Iris pigment epithelial cell (primary cell): ENCODE measurements at places on chromosomes 5 and 9.

- no peak for DNase-seq
Observed at GRCh38 chr5:57128325-57128724, 45.5 kb upstream of the GPBP1 start.

DNA sequence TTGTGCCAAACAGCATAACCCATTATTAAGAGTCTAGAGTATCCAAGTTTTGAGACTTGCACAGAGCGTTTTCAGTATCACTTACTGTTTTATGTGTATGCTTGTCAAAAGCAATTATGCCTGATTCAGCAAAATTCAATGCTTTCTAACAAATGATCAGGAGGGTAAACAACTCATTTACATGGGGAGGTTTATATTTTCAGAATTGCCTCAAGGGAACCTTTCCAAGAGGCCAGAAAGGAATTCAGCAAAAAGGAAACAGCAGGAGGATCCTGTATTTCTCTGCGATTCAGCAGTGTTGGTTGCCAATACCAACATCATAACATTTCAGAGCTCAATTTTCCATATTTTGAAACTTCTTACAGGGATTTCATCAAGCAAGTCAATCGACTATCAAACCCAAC, 69.3 kb upstream of the DAB2 start:
- peak; percentile 55 for DNase-seq

GRCh38 chr9:76004526-76004925, 114.1 kb downstream of the PCSK5 start:
- no peak for DNase-seq

DNA sequence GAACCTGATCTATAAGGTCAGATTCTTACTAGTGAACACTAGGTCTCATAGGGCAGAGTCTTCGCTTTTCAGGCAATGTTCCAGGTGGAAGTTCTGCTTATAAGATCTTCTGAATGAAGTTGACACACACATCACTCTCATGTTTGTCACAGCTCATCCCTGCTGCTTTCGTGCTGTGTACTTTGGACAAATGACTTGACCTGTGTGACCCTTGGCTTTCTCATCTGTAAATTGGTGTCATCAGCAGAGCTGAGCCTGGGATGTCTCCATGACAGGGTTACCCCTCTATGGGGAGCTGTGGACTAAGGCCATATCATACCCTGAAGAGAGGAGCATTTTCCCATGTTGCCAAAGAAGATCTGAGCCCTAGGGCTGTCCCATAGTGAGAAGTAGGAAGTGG, 2.8 kb downstream of the DELE1 start:
- no peak for DNase-seq

- no peak for DNase-seq
Observed at GRCh38 chr5:31771500-31771899, 132.6 kb downstream of the PDZD2 start.

- no peak for DNase-seq
Observed at GRCh38 chr5:172115541-172115982, 72.5 kb downstream of the STK10 start.

GRCh38 chr5:39270225-39270848, 51.0 kb upstream of the FYB1 start:
- no peak for DNase-seq

GRCh38 chr9:109549386-109549785, 51.3 kb upstream of the PTPN3 start:
- DNase-seq, result no peak

DNA sequence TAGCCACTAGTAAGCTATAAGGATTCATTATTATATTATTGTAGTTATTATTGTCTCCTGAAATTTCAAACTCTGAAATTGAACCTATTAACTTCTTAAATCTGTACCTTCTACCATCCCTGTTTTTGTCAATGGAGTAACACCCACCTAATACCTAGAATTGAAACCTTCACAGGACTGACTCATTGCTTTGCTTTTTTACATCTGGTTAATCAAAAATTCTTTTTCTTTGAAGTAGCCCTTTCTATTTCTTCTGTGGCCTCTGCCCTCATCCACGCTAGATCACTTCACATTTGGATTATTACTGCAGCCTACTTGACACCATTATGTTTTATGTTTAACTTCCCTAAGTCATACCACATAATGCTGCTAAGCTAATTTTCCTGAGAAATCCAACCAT, 35.6 kb downstream of the RBM27 start:
- peak; percentile 2 for DNase-seq

DNA sequence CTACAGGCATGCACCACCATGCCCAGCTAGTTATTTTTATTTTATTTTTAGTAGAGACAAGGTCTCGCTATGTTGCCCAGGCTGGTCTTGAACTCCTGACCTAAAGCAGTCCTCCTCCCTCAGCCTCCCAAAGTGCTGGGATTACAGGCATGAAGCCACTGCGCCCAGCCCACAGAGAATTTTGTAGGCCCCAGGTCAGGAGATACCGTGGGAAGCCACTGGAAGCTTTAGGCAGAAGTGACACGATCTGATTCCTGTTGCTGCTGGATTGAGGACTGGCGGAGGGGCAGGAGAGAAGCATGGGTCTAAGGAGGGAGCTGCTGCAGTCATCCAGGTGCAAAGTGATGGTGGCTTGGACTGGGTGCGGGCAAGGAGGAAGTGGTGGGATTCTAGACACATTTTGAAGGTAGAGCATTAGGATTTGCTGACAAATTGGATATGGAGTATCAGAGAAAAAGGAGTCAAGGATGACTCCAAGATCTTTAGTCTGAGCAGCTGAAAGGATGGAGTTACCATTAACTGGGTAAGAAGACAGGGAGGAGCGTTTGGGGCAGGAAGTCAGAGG, 20.7 kb downstream of the TCF7 start:
- no peak for DNase-seq

GRCh38 chr5:39119404-39120051, 45.3 kb upstream of the RICTOR start:
- DNase-seq, result no peak

GRCh38 chr9:108086624-108087023, 597.1 kb upstream of the KLF4 start:
- no peak for DNase-seq

DNA sequence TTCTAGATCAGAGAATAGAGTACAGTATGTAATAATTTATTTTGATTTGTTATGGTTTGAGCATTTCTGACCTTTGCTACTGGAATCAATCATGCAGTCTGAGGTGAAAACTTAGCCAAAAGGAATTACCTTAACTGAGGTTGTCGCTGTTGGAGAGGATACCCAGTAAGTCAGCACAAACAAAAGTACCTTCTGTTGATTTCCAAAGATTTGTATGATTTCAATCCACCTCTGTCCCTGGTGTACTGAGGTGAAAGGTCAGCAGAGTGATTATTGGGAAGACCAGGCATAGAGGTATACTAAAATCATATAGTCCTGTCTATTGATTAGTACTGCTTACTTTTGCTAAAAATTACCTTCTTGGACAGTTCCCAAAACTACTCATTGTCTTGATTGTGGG, 32.8 kb downstream of the RUSC2 start:
- DNase-seq, result no peak

- no peak for DNase-seq
Observed at GRCh38 chr9:5578698-5579085, 50.2 kb upstream of the RIC1 start.

GRCh38 chr5:142110046-142110531, 1.5 kb downstream of the NDFIP1 start:
- peak; percentile 71 for DNase-seq

DNA sequence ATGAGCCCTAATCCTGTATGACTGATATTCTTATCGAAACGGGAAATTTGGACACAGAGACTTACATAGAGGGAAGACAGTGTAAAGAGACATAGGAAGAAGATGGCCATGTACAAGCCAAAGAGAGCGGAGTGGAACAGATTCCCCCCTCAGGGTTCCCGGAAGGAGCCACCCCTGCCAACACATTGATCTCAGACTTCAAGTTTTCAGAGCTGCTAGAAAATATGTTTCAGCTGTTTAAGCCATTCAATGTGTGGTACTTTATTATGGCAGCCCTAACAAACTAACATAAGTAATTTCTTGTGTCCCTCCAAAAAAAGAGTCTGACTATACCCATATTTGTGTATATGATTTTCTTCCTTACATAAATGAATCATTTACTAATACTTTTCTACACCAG, 128.0 kb upstream of the STC2 start:
- DNase-seq, result no peak

DNA sequence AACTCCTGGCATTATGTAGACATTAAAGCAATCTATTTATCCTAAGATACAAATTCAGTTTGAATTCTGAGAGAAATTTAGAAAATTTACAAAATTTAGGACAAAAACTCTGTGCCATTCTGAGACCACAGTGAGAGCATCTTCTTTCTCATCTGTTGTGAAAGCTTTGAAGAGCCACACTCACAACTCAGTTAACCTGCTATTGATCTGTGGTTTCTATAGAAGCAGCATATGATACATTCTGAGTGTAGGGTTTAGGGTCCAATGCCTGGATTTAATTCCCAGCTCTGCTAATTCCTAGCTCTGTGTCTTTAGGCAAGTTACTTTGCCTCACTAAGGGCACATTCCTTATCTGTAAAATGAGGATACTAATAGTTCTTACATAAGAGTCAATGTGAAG, 21.6 kb downstream of the CAST start:
- no peak for DNase-seq

DNA sequence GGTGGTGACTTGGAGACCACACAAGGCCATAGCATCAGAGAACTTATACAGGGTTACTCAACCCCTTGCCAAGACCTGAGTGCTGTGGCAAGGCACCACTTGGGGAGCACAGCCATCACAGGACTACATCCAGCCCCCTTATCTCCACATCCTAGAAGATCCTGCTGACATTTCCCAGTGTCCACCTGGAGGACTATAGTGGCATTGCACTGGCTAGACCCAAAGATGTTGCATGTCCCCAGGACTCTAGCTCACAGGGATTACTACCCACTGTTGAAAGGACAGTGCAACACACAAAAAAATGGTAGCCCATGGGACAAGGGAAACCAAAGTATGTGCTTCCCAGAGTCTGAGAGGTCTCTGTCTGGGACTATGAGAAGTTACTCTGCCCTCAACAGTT, 411.1 kb upstream of the NUDT12 start:
- DNase-seq, result no peak

DNA sequence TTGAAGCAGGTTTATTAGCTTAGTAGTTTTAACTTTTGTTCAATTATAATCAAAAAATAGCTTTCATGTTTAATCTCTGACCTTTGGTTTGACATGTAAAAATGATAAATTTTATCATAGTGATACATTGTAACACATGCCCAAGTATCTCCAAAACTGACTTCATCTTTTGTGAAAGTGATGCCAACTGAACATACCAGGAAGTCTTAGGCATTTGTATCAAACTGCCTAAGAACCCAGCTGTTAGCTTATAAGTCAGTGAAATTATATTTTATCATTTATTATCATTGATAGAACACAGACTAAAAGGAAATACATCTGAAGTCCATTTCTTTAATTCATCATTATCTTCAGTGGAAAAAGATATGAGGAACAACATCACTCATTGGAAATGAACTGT, 39.1 kb downstream of the NIPBL start:
- peak; percentile 19 for DNase-seq

DNA sequence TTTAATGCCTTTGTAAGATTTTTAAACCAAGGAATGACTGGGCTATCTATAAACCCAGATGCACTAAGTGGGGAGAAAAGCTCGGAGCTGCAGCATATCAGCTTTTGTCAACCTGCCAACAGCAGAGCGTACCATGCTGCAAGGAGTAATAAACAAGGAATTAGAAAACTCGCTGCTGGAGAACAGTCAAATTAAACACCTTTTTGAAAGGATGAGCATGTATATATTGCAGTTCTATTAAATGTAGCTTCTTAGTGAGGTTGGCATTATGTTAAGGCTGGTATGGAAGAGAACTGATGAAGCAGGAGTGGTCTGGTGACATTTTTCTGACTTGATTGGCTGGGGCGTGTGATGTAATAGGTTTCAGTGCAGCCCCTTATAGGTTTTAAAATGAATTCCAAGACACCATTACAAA, 74.7 kb downstream of the PIK3R1 start:
- DNase-seq, result peak; percentile 80

DNA sequence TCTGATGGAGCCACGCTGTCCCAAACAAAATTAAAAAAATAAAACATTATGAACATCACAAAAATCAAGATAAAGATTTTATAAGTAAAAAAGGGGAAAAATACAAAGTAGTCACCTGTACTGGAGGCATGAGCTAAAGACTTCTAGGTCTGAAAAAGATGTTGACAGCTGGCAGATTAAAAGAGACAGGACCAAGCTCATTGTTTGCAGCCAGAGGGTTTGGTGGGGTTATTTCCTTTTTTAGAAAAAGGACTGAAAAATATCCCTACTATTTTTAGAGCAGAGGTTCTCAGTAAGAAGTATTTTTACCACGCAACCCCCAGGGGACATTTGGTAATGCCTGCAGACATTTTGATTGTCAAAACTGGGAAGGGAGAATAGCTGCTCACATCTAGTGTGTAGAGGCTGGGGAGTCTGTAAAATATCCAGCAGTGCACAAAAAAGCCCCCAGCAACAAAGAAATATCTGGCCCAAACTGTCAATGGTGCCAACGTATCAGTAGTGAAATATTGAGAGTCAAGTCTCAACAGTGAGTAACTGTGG, 353.4 kb downstream of the TLE1 start:
- DNase-seq, result no peak

DNA sequence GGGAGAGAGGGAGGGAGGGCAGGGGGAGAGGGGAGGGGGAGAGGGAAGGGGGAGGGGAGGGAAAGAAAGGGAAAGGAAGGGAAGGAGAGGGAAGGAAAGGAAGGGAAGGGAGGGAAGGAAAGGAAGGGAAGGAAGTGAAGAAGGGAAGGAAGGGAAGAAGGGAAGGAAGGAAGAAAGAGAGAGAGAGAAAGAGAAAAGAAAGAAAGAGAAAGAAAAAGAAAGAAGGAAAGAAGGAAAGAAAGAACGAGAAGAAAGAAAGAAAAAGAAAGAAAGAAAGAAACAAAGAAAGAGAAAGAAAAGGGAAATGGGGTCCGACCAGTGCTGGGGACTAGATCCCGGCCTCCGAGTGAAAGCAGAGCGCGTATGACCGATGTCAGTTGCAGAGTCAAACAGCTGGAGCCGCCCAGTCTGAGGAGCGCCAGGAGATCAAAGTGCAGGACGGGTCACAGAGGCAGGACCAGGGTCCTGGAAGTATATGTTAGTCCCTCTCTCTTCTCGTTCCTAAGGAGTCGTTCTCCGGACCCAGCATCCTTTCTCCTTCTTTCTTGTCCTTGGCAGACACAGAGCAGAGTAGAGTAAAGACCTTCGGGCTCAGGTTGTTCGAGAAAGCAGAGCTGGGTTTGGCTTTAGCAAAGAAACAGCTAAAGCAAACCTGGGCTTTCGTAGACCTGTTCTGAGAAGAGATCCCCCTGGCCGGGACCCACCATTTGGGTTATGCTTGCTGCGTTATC, 305.4 kb upstream of the MSX2 start:
- DNase-seq, result no peak

DNA sequence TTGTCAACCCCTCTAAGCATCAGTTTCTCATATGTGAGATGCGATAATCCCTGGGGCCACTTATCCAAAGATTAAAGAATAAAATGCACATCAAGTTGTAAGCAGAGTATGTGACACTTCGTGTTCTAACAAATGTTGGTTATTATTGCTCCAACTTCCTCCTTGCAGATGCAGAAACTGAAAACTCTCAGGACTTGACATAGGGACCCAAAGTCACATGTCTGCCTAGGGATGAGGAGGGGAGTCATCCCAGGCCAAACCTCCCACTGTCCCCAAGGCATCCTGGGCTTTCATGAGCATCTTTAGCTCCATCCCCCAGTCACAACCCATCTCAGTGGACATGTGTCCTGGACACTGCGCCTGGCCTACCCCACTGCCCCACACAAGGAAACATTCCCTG, 27.5 kb upstream of the SYK start:
- DNase-seq, result no peak

GRCh38 chr5:142974409-142974808, 204.2 kb downstream of the ARHGAP26 start:
- DNase-seq, result no peak

- DNase-seq, result no peak
Observed at GRCh38 chr5:178590924-178591423, 781 bp upstream of the COL23A1 start.

GRCh38 chr5:168334280-168334679, 42.8 kb downstream of the WWC1 start:
- DNase-seq, result no peak
